Stimulated activated memory B cell treated with anti-CD40 and anti-IgM and Interleukin-4, amounts not matched to agents 10 μg/mL and 1 μg/mL and 100 μg/mL, for 72 hours (primary cell): ENCODE measurements at places on chromosomes 4 and X.

GRCh38 chr4:10565166-10565780 lies 108.0 kb upstream of the ZNF518B start:
- no peak for ATAC-seq

DNA sequence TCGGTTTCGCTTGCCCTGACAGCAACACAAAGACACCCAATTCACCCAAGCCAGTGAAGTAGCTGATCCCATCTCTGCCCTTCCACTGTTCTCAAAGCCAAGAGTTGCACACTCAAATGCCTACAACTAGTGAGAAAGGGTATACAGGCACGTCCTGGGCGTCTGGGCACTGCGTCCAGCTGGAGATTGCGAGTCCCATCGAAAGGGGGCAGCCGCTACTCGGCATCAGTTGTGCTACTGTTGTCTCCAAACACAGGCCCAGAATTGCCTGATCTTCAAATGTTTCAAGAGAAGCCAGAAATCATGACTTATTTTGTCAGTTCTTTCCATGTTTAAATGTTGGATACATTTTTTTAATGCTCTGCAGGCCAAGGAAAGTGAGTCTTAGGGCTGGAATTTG lies 487.8 kb downstream of the BCOR start:
- no peak for ATAC-seq

DNA sequence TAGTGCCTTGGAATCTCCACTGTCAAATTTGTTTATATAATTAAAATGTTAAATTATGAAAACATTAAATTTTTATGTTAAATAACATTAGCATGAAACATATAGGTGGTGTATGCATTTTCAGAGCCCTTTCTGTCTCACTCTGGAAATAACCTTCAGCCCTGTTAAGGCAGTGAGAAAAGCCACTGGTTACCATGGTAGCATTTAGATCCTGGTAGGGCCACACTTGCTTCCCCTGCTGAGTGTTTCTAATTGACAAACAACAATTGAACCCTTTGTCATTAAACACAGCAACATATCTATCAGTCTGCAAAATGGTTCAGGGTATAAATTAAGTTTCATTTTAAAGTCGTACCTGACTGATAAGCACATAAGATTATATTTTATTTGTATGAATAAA lies 63.5 kb downstream of the PDK3 start:
- no peak for ATAC-seq

DNA sequence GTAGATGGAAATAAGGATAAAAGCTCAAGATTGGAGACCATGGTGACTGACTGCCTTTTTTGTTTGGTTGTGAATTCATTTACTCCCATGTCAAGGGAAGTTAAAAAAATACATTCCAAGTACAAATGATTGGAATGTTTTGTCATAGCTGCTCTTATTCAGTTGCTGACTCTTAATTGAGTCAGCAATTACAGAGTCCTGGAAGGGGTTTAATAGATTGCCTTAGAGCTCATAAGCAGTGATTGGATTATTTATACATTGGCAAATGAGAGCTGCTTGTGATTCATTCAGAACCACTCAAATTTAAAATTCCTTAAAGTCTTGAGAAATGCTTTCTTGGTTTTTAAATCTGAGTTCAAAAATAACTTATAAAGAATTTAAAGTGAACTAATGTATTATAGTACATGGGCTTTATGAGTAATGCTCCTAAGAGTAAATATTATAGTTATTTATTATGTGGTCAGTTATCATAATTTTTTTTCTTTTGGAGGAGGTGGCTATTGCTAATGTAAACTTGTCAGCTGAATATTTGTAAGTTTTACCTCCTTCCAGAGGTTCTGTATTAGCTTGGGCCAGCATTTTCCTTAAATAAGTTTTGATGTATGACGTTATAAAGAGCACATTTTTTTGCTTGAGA lies 13.6 kb downstream of the JADE1 start:
- no peak for ATAC-seq
